ENCODE measurements at places on chromosomes 3 and 15. TPM values are rescaled to one million over a fixed set of nuclear protein-coding genes. Genes with fewer than 3 reads are reported as not detected.

Gene PBRM1
- 91.8 TPM for total RNA-seq

Gene UNC13C
- total RNA-seq: not detected

Gene NR1I2
- 0.10 TPM for total RNA-seq

Gene AADACL2
- not detected for total RNA-seq

Gene GLDN
- total RNA-seq: not detected

DNA sequence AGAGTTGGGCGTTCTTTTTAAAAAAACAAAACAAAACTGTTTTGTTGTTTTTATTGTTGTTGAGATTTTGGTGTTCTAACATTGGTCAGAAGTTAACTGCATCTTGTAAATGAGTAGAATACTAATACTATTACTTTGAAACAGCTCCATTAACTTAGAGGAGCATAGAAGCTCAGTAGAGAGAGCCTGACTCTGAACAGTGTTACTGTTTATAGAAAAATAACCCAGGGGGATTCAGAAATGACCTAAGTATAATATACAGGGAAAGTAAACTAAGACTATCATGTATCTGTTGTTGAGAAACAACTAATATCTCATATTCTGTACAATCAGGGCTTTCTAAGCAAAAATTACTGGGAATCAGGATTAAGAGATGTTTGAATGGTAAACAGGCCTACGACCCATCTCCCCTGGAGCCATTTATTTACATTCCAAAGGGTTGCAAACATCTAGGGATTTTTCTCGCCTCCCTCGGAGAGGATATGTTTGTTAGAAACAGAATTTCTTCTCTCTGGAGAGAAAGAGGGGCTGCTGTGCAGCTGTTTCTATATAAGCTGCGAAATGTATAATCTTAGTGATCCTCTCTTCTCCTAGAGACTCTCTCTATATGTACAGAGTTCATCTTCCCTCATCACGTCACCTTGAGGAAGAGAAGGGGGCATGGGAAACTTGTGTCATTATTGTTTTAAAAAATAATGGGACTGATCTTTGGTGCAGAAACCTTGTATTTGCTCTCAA lies 827.5 kb upstream of the DPPA4 start:
- H3K27me3 ChIP-seq: no peaks in the 10 kb centered on the region
- H3K4me3 ChIP-seq: no peak overlapping the region
- no peak overlapping the region for H3K27ac ChIP-seq

DNA sequence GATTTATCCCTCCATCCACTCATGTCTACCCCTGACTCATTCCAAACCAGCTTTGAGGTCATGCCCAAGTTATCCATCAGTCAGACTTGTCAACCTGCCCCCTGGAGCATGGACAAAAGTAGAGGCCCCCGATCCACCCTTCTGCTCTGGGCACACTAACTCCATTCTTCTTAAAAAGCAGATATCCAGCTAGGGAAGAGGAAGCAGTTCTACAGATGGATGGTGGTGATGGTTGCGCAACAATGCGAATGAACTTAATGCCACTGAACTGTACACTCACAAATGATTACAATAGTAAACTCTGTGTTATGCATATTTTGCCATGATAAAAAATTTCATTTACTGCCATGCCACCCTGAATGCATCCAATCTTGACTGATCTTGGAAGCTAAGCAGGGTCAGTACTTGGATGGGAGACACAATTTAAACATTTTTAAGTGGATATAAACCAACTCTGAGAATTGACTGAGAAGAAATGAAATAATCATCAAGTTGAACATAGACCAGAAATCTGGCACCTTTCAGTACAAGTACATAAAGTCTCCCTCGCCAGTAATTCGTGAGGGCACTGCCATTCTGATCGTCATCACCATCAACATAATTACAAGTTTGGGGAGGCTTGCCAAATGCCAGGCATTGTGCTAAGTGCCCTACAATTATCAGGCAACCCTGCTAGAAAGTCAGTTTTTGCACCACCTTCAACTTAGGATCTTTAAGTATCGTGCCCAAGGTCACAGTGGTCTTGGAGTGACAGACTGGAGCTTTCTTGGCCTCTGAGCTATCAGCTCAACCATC lies 124.8 kb downstream of the ATP10A start:
- no peak overlapping the region for H3K4me3 ChIP-seq
- H3K4me1 ChIP-seq: peaks cover 16% of the 10 kb centered on the region
- peaks cover 24% of the 10 kb centered on the region for H3K36me3 ChIP-seq
- no peaks in the 10 kb centered on the region for H3K27me3 ChIP-seq

DNA sequence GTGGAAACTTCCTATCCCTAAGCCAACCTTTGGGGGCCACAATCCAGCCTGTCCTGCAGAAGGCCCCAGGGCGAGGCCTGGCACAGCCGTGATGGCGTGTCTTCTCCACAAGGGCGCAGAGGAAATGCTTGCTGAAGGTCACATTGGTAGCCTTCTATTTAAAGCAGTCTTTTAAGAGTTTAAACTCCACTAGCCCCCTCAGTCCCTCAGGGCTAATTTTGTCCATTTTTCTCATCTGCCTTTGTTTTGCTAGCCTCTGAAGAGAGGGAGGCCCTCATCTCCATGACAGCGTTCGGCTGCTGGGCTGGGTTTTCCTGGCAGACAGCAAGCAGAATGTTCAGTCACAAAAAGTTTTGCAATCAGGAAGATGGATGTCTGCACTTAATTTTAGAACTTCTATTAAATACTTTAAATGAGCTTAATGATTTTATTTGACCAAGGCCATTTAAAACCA lies 40.8 kb downstream of the RARB start:
- DNase-seq: no peak
- no peak overlapping the region for H3K27ac ChIP-seq
- H3K4me1 ChIP-seq: peaks cover 7% of the 10 kb centered on the region
- H3K36me3 ChIP-seq: no peaks in the 10 kb centered on the region
- H3K4me3 ChIP-seq: no peak overlapping the region
